Central memory CD4-positive, alpha-beta T cell (primary cell): ENCODE measurements at places on chromosomes 1 and 21.
A peak's percentile ranks its signal among the peaks of the same experiment; 100 is the strongest.

GRCh38 chr1:77688939-77689338 lies 6.5 kb upstream of the ZZZ3 start:
- no peak for DNase-seq

DNA sequence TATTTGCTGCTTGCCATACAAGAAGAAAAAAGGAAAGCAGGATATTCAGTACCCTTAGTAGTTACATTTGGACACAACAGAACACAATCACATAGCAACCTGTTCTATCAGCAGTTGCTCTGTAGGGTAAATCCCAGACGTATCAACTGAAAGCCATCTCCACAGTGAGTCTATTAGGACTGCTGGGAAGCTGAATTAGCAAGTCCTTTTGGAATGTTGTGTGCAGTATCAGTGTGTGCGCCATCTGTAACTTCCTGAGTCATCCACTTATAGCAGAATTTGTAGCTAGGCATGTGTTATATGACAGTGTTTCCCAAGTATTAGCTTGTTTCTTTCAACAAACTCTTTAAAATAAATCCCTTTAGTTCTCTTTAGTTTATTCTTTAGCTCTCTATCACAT lies 21.3 kb downstream of the CCDC30 start:
- no peak for DNase-seq

- DNase-seq, result no peak
These were observed 695 bp upstream of the ALG14 start for GRCh38 chr1:95073446-95073845.

DNA sequence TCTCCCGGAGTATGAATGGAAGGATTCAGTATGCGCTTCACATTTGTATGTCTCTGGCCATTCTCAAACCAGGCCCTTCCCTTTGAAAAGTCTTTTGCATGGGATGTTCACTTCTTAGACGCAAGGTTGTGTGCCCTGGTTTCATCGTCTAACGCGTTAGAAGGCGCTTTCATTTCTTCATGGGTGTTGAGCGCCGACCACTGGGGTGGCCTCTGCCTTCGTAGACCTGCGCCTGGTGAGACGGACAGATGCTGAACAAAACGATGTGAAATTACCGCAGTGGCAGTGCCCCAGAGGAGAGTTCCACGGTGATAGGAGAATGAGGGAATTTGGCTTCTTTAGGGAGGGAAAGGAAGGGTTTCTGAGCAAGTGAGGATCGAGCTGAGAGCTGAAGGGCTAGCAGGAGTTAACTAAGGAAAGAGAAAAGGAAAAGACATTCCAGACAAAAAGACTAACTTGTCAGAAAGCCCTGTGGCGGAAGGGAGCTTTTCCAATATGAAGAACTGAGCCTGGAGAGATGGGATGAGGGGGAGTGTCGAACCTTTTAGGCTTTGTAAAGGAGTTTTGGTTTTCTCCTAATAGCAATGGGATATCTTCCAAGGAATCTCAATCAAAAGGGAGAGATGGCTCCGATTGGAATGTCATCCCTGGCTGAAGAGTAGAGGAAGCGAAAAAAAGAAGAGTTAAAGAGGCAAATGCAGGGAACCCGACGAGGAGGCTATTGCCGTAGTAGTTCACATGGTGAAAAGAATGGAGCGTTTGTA lies 951 bp downstream of the GGPS1 start:
- peak; percentile 54 for DNase-seq

- DNase-seq, result no peak
These were observed 111.3 kb upstream of the SAMSN1 start for GRCh38 chr21:14657241-14658008.

DNA sequence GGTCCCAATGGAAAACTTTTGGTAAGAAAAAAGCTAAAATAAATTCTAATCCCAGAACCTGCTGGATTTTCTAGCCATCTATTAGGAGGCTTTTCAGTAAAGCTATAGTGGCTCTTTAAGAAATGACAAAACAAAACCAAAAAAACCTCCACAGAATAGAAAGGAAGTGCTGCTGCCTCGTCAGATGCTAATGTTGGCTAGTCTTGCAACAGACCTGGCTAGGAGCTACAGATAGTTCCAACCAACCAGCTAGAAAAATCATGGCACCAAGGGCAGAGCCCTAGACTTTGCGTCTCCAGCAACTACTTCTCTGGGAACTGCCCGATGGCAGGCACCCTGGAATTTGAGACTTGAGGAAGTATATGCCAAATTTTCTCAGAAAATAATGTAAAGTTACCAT lies 7.6 kb downstream of the CD101 start:
- peak; percentile 6 for DNase-seq

DNA sequence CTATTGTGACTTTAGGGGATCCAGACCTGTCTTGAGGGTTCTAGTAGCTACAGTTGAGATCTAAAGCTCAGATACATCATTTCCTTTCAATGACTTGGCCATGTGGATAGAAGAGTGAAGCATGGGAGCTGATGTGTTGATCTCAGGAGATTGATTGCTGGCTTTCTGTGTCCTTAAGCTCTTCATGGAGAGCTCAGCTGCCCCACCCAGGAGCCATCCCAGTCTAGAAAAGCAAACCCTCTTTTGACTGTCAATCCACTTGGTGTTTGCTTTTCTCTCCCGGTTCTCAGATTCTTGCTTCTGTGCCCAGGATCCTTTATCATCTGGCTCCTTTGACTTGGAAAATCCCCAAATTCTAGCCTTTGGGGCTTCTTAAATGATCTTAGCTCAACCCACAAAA lies 87.2 kb downstream of the ATP1A1 start:
- no peak for DNase-seq

- DNase-seq, result no peak
These were observed 52.2 kb downstream of the TRAF5 start for GRCh38 chr1:211378844-211379243.

DNA sequence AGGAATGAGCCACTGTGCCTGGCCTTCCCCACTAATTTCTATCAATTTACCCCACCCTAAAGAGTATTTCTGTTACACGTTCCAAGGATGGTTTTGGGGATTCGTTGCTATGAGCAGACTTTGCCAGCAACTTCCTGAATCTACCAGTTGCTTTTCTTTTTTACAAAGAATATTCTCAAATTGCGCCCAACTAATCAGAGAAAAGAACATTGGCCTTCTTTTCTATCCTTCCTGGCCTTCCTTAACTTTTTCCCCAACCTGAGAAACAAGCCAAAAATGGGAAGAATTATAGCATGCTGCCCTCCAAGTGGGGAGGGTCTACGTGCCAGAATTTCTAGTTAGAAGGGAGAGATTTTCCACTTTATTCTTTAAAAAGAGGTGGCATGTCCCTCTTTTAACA lies 44.9 kb upstream of the SLC45A1 start:
- no peak for DNase-seq

- DNase-seq, result no peak
These were observed 130.4 kb downstream of the AK5 start for GRCh38 chr1:77412069-77412819.

DNA sequence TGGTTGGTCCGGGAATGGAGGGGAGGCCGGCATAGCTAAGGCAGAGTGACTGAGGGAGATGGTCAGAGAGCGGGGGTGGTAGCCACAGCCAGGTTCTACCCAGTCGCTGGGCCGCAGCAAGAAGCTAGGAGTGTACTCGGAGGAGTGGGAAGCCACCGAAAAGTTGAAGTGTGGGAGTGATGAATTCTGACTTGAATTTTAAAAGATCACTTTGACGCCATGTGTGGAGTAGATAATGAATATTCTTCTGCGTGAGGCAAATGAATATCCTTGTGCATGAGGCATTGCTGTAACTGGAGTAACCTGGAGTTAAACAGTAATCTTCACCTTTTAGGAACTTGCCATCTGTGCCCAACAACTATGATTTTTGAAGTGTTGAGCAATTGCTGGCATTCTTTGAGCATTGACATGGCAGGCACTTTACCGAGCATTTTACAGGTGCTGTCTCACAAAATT lies 6.9 kb downstream of the CTPS1 start:
- DNase-seq, result no peak

DNA sequence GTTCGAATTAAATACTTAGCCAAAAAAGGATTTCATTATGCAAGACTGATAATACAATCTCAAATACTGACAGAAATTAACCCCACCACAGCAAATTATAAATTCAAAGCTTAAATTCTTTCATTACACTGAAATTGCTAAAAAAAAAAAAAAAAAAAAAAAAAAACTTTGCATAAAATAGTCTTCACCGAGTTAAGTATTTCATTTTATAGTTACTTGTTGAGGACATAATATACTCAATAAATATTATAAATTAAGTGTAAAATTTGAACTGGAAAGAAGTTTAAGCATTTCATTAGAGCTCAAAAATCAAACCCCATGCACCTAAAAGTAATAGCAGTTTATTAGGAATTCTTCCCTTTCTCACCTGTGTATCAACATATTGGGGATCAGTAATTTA lies 1.9 kb upstream of the PSMG1 start:
- no peak for DNase-seq

GRCh38 chr1:38533772-38534472 lies 325.6 kb downstream of the RRAGC start:
- no peak for DNase-seq

GRCh38 chr1:232445361-232446106 lies 184.4 kb downstream of the SIPA1L2 start:
- no peak for DNase-seq

DNA sequence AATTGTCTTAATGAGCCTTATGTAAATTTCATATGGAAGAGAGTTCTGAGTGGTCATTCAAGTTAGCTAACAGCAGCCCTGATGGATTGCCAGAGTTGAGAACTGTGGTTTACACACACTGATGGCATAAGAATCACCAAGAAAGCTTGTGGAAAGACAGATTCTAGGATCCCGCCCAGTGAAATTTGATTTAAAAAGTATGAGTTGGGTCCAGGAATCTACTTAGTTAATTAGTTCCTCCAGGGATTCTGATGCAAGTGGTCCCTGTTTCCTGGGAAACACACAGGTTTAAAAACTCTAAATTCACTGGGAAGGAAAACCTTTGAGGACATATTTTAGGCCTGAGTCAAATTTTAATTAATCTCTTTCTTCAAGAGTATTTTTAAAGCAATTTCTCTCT lies 144.3 kb downstream of the NTPCR start:
- no peak for DNase-seq

GRCh38 chr1:39216771-39217170 lies 12.3 kb downstream of the MACF1 start:
- DNase-seq, result no peak

- no peak for DNase-seq
These were observed 17.2 kb upstream of the CXADR start for GRCh38 chr21:17495680-17496079.

DNA sequence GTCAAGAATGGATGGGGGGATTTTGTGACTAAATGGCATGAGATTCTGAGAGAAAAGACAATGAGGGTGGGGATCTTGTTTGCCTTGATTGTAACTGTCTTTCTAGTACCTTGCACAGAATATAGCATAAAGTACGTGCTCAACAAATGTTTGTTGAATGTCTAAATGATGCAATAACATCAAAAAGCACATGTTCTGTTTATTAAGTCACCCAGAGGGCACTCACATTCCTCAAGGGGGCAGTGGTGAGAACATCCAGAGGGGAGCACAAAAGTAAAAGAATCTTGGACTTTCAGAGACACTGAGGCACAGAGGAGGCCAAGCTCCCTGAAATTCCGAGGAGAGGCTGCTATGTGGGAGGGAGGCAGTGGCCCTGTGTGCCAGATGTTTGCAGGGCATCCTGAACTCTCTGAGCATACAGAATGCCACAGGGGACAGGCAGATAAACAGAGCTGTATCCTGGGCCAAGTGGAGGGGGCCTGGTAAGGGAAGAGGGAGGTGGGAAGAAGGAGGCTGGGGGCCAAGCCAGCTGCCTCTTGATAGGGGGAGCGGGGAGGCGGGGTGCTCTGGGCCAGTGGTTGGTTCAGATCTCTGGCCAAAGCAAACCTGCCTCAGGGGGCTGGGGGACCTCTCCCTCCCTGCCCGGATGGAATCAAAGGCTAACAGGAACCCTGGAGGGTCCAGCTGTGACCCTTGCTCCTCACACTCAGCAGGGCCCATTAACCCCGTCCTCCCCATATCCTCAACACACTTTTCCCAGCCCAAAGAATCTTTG lies 6.5 kb upstream of the ATP1A2 start:
- no peak for DNase-seq

GRCh38 chr1:31593770-31594632 lies 17.7 kb downstream of the TINAGL1 start:
- DNase-seq, result peak; percentile 40

DNA sequence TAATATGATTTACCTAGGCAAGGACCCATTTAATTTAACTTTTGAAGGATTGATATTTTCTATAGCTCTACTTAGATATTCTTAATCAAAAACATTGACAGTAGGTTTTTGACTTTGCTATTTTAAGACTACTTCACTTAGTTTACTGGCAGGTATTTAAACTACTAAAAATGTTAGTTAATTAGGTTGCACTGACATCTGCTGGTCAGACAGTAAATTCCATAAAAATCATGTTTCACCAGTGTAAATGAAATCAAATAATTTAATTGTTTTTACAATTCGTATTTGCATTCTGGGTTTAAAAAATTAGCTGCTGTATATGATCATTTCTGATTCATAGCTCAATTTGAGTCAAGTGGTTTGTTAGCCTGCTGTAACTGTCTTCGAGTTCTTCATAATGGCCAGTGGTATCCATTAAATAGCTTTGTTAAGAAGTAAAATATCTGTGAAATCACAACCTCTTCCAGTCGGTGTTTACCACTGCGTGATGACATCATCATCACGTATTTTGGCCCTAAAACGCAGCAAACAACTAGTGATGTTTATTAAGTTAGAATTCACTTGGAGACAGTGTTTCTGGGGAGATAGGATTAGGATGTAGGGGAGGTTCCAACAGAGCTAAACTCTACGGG lies 26.2 kb downstream of the EXTL2 start:
- DNase-seq, result peak; percentile 29

- no peak for DNase-seq
These were observed 43.8 kb downstream of the MIER1 start for GRCh38 chr1:66968574-66968973.

DNA sequence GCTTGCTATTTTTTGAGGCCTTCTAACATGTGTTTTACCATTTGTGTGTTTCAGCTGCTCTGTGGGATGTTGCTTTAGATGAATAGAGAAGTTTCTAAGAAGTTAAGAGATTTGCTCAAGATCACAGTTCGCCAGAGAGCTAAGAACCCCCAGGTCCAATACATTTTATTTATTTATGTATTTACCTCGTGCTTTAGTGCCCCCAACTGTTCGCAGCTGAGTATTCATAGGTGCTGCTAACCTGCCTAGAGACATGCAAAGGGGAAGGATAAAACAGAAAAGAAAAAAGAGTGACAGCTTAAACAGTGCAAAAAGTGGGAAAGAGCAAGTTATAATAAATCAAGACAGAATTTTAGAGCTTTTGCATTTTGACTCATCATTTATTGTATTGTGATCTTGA lies 31.1 kb downstream of the NFYC start:
- DNase-seq, result no peak
